Hematopoietic multipotent progenitor cell treated with erythropoietin and hydrocortisone succinate and interleukin-3 and kit ligand, for 17 days (in vitro differentiated cells): ENCODE measurements at places on chromosomes 7 and 10.

- no peak for DNase-seq
These were observed 113.1 kb upstream of the FAM204A start for GRCh38 chr10:118455181-118455695.

DNA sequence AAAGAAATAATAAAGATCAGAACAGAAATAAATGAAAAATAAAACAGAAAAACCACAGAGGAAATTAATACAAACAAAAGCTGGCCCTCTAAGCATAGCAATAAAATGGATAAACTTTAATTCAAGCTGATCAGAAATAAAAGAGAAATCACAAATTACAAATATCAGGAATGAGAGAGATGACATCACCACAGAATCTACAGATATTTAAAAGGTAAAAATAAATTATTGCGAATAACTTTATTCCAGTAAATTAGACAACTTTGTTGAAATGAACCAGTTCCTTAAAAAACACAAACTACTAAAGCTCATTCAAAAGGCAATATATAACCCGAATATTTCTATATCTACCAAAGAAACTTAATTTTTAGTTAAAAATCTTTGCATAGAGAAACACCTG is 131.7 kb downstream of the PPP1R3A start:
- no peak for DNase-seq

DNA sequence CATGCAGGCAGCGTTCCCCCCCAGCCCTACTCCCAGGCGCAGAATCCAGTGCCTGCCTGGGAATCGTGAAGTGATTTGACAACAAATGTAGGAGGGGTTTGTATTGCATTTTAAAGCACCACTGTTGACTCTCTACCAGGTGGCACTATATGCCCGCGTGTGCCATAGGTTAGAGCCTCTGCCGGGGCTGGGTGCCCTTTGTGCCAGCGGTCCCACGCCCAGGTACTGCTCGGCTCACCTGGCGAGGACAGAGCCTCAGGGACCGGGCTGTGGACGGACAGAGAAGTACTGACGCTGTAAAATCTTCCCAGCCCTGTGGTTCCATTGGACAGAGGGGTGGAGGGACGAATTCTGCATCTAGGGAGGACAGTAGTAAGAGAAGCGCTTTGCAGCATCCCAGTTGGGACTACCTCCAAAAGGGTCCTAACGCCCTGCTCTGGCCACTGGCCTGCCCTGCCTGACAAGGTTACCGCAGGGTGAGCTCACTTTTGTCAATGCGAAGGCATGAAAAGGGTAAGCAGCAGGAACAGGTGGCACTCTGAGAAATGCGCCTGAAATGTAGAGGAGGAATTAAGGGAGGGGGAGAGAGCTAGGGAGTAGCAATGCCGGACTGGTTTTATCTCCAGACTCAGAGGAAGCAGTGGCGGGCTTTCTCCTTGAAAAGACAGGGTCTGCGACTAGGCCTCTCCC is 788 bp upstream of the CACNA2D1 start:
- DNase-seq, result no peak

DNA sequence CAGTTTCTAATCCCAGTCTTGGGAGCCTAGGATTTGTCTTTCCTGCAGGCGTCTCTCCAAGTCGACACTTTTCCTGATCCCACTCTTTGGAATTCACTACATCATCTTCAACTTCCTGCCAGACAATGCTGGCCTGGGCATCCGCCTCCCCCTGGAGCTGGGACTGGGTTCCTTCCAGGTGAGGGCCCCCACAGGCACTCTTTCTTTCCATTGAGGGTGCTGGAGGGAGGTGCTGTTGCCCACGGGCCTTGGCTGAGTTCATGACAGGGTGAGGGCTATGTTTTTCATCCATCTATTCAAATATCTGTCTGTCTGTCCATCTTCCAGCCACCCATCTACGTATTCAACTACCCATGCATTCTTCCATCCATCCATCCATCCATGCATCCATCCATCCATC is 12.6 kb downstream of the GHRHR start:
- no peak for DNase-seq

GRCh38 chr7:31437250-31437865 is 76.5 kb upstream of the ITPRID1 start:
- no peak for DNase-seq

GRCh38 chr7:127974446-127975035 is 56.7 kb downstream of the LRRC4 start:
- no peak for DNase-seq

DNA sequence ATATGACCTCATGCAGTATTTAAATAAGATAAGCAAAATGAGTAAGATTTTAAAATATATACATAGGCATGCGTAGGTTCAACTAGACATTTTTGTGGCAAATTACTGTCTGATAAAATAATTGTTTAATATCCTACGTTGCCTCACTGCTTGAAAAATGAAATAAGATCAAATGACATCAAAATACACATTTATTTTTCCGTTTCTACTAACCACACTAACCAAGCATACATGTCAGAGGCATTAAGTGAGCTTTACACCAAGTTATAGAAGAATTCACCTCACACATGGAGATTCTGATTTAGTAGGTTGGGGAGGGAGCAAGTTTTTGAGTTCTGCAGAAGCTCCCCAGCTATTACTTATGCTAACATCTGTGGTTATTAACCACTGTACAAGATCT is 66.8 kb downstream of the RSU1 start:
- no peak for DNase-seq

GRCh38 chr7:1028044-1028770 is 16.1 kb upstream of the GPR146 start:
- DNase-seq, result peak; percentile 89

- no peak for DNase-seq
These were observed 174.6 kb downstream of the CCDC71L start for GRCh38 chr7:106486331-106486730.

DNA sequence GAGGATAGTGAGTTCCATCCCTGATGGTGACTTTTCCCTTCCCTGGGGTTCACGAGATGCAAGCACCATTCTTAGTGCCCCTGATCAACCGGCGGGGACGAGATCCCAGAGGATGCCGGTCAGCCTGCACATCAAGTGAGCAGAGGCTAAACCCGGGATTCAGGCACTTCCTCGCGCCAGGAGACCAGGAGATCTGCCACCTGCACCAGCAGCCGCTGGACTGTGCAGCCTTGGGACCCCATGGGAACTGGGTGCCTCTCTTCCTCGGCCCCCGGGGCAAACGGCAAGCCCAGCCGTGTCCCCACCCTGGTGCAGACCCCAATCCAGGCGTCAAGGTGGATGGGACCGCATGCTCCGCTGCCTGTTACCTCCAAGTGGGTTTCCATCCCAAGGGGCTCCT is 88.5 kb downstream of the TCERG1L start:
- DNase-seq, result no peak

GRCh38 chr10:79029478-79030390 is 39.0 kb upstream of the ZMIZ1 start:
- DNase-seq, result no peak

GRCh38 chr10:42932116-42932515 is 144.8 kb upstream of the RET start:
- DNase-seq, result no peak

DNA sequence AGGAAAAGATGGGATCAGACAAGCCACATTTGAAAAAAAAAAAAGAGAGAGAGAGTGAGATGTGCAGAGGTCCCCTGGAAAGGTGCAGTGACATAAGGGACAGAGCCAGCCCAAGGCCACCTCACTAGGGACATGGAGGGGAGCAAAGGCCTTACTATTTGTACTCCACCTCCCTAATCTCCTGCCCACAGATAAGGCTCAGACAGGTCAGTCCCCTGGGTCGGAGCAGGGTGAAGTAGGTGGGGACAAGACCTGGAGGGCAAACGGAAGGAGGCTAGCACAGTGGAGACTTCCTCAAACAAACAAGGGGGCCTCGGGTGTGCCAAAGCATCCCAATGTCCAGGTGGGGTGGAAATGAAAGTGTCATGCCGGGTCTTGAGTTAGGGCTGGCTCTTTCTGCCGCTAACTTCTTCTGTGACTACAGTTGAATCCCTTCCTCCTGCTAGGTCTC is 7.0 kb downstream of the PRF1 start:
- no peak for DNase-seq

DNA sequence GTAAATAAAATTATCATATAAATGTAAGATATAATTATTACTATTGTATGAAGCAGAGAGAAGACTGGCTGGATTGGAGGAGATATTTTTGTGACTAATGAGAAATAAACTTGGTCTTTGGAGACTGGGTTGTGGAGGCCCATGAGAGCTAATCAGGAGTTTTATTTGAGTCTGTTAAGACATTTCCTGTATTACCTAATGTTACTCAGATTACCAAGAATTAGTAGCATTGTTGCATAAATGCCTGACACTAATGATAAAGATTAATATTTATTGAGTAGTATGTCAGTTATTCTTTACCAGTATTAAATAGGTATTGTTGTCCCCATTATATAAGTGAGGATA is 7.1 kb downstream of the CCDC126 start:
- no peak for DNase-seq

GRCh38 chr7:54877683-54878082 is 118.7 kb upstream of the SEC61G start:
- no peak for DNase-seq

GRCh38 chr10:48636231-48636630 is 31.4 kb upstream of the ARHGAP22 start:
- no peak for DNase-seq

DNA sequence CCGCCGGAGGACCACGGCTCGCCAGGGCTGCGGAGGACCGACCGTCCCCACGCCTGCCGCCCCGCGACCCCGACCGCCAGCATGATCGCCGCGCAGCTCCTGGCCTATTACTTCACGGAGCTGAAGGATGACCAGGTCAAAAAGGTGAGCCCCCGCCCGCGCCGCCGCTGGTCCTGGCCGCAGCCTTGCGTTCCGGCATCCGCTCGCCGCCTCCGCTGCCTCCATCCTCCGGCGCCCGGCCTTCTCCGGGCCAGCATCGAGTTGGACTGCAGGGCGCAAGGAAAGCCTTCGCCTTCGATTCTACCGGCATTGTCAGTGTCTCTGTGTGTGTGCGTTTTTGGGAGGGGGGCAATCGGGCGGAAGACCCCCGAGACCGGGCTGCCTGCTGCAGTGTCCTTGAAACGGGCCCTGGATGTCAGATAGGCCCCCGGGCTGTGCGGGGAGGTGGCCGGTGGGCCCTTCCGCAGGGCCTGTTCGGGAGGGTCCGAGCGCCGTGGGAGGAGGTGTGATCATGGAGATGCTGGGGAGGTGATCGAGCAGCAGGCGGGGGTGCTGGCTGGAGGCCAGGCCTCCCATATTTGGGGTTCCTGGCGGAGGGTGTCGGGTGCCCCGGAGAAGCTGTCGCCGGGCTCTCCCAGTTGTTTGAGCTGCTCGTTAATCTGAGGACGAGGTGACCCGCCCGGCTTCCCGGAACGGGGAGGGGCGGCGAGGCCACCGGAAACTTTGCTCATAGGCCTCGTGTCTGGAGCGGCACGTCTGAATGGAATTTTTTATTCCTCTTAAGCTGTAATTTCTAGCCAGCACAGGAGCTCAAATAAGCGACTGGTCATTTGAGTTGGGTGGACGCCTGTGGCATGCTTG is 40.8 kb downstream of the HK1 start:
- peak; percentile 84 for DNase-seq

GRCh38 chr7:87154569-87154968 is 2.3 kb downstream of the DMTF1 start:
- DNase-seq, result no peak

GRCh38 chr10:16856567-16856966 is 39.3 kb upstream of the RSU1 start:
- DNase-seq, result no peak

DNA sequence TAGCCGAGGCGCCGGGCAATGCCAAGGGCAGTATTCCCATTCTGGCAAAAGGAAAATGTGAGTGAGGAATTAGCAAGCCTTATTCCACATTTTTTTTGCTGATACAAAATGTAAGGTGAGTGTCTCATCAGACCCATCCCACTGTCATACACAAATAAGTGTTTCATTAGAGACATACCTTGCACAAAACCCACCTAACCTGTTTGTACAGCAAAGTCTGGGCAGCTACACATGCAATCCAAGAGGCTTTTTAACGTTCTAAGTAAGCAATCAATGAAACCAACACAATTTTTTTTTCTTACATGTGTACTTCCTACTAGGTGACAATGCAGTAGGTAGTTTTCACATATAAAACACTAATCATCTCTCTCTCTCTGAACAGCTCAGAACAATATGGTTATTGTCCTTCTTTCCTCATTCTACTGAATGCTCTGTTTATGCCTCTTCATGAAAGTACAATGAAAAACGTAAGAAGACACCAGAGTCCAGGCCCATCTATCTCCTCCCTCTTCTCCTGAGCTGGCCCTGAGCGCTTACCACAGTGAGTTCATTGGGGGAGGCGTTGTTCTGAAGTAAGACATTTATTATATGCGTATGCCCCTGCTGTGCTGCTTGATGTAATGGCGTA is 217.2 kb downstream of the ANK3 start:
- DNase-seq, result no peak

DNA sequence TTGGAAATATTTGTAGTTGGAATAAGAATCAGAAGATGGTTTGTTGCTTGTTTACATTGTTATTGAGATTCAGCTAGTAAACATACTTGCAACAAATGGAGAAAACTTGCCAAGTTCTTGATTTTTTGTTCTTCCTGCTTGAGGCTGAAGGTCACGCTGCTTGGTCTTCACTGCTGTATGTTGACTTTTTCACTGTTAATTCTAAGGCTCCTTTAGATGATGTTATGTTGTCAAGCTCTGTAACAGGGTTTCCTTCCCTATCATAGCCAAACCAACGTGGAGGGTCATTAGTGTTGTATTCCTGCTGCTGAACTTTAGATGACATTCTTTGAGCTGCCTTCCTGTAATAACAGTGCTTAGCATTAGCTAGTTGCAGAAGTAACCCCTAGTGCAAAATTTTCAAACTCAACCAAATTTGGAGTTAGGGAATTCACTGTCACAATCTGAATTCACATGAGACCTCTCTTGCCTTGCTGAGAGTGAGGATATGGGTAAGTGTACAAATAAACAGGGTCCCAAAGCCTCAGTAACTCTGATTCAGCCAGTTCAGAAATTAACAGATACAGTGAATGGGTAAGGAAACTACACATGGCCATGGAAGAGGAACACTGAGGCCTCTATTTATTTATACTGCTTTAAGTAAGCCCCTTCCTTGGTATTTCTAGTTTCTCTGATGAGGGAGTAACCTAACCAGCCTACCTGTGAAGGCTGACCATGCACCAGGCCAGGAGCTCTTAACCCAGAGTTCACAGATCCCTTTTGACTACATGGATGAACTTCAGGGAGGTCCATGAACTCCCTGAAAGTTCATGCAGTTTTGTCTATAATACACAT is 64.6 kb downstream of the FAM185A start:
- no peak for DNase-seq

- no peak for DNase-seq
These were observed 85.3 kb downstream of the PIP4K2A start for GRCh38 chr10:22629126-22629525.

GRCh38 chr7:50649259-50649885 is 84.2 kb upstream of the DDC start:
- DNase-seq, result no peak

GRCh38 chr10:44937196-44938005 is 22.2 kb upstream of the RASSF4 start:
- no peak for DNase-seq
